Adrenal gland (tissue), 19 donors: ENCODE measurements at places on chromosomes 16 and 17.

DNA sequence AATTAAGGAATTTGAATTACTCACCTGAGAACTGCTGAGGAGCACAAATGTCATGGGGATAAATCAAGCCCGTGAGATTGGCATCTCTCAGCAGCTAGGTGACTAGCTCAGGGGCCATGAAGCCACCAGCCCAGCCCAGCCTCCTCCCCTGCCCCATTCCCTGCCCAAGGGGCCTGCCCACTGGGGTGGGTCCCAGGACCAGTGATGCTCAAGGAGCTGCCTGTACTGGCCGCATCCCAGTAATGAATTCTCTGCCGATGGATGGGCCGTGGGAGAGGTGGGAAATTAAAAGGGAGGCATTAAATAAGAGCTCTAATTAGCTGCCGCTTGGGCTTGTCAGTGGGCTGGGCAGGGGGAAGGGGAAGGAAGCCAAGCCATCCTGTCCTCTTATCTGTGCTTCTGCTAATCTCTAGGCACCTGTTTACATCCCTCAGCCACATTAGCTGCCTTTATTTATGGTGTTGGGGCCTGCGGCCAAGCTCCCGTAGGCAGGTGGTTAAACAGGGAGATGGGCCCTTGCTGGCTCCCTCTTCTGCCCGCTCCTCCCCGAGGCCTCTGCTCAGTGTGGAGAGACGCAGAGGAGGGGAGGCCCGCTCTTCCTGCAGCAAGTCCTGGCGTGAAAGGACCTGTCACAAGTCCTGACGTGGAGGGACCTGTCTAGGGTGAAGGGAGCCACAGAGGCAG, 48.8 kb downstream of the PIPOX start:
- DNase-seq = no peak

- DNase-seq = no peak
Measured at GRCh38 chr17:35708951-35709350, 22.5 kb upstream of the RASL10B start.

DNA sequence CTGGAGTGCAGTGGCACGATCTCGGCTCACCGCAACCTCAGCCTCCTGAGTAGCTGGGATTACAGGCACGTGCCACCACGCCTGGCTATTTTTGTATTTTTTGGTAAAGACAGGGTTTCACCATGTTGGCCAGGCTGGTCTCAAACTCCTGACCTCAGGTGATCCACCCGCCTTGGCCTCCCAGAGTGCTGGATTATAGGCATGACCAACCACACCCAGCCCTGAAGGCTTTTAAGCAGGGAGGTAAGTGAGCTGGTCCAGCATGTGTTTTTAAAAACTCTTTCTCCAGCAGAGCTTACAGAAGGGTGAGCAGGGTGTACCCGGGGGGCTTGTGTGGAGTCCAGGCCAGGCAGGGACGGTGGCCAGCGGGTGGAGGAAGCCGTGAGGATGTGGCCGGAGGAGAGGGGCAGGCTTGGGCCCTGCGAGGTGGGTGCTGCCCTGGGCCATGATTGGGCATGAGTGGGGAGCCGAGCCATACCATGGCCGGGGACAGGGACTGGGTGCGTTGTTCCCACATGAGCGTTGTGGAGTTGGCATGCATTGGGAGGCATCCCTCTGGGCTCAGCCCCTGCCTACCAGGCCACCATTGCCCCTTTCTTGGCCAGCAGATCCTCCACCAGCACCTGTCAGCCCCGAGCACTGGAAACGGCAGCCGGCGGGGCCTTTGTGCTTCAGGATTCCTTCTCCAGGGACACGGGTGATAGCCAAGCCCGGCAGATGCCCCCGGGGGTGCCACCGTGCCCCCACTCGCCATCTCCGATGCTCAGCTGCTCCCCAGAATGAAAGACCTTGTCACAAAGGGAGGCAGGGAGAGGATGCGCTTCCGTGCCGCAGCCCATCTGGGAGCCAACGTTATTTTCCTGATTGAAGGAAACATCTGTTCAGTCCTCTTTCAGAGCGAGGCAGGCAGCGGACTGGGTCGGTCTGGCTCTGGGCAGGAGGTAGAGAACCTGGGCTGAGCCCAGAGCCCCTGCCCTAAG, 64.5 kb downstream of the RAI1 start:
- no peak for DNase-seq

- no peak for DNase-seq
Measured at GRCh38 chr16:66131156-66131807, 235.2 kb upstream of the CDH5 start.

- no peak for DNase-seq
Measured at GRCh38 chr17:80885947-80886582, 105.6 kb upstream of the CHMP6 start.

- no peak for DNase-seq
Measured at GRCh38 chr16:74034862-74035261, 261.8 kb upstream of the PSMD7 start.

DNA sequence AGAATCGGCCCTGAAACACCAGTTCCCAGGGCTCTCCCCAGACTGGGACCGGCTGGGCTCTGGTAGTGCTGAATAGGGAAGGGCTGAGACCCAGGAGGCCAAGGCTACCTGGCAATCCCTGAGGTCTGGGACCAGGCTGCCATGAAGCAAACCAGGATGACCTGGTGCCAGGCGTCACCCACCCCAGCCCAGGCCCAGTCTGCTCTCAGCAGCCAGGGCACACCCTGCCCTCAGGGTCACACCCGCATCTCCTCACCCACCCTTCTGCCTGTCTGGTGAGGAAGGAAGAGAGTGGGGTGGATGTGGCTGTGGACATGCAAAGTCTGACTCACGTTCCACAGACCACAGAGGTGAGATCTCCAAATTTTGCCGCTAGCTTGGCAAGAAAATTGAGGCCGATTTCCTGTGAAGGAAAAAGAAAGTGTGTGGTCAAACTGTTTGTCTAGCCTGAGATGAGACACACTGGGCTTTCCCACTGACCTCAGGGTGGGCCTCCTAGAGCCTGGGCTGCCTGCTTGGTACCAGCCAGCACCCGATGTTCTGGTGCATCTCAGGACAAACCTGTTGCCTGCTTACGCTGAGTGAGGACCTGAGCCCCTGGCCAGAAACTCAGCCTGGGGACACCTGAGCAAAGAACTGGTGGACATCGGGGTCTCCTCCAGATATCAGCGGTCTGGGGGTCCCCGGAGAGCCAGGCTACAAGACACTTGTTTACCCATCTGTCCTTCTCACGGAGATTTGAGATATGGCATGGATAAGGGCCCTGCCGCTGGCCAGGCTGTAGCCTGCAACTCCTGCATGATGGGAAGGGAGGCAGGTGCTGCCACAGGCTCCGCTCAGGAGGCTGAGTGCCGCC, 6.3 kb upstream of the RAB37 start:
- no peak for DNase-seq

GRCh38 chr17:9087921-9088320, 66.6 kb downstream of the NTN1 start:
- no peak for DNase-seq

DNA sequence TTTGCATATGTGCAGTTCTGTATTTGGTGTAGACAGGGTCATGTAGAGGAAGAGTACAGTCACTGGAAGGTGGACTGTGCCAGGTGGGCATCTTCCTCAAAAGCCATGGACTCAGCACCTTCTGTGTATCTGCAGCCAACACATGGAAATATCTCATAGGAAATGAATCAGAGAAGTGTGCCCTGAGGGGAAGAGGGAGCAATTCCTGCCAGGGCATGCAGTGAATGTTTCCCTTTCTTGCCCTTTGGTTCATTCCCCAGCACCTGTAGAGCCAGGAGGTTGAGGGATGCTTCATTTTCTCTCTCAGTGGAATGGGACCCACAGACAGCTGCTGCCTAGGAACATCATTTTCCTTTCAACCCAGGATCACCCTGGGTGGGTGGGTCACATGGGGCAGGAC, 146.1 kb upstream of the HSBP1 start:
- DNase-seq = no peak

DNA sequence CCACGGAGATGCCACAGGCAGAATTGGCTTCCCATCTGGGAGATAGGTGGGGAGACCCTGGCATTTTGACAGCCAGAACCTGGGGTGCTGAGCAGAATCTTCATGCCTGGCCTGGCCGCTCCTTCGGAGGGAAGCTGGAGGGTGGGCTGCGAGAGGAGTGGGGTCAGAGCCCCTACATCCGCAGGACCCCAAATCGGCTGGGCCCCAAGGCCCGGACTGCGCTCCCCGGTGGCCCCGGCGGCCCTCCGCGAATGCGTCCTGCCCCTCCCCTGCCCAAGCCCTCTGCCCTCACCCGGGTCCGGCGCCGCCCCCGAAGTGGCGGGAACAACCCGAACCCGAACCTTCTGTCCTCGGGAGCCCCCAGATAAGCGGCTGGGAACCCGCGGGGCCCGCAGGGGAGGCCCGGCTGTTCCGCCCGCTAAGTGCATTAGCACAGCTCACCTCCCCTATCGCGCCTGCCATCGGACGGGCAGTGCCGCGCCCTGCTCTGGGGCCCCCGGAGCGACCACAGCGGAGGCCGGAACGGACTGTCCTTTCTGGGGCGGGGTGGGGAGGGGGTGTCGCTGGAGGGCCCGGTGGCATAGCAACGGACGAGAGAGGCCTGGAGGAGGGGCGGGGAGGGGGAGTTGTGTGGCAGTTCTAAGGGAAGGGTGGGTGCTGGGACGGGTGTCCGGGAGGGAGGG, 850 bp upstream of the PNMT start:
- no peak for DNase-seq

DNA sequence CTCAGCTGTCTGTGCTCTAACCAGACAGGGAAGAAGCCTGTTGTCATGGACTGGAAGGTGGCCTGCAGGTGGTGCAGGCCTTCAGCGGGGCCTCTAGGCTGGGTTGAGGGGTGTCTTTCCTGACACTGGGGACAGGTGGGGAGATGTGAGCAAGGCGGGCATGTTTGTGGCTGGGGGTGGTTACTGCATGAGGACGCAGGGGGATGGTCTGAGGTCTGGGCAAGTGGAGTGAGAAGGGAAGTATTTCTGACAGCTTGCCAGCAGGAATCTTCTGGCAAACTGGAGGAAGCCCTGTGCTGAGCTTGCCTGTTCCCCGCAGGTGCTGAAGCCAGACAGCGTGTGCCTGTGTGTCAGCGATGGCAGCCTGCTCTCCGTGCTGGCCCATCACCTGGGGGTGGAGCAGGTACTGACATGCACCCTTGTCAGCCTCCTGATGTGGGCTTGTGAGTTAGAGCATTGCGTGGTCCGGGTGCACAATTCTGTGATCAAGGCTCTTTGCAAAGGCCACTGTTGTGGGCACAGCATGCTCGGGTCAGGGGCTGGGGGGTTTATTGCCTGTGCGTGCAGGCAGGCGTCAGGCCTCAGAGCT, 36.2 kb downstream of the PRMT7 start:
- no peak for DNase-seq

GRCh38 chr16:29848420-29849297, 14.4 kb downstream of the CDIPT start:
- DNase-seq = peak; percentile 89

- no peak for DNase-seq
Measured at GRCh38 chr17:82269138-82269881, 4.2 kb downstream of the CSNK1D start.

- DNase-seq = no peak
Measured at GRCh38 chr17:50884439-50885311, 18.5 kb upstream of the TOB1 start.

- peak; percentile 15 for DNase-seq
Measured at GRCh38 chr16:73006026-73006425, 41.9 kb downstream of the ZFHX3 start.

DNA sequence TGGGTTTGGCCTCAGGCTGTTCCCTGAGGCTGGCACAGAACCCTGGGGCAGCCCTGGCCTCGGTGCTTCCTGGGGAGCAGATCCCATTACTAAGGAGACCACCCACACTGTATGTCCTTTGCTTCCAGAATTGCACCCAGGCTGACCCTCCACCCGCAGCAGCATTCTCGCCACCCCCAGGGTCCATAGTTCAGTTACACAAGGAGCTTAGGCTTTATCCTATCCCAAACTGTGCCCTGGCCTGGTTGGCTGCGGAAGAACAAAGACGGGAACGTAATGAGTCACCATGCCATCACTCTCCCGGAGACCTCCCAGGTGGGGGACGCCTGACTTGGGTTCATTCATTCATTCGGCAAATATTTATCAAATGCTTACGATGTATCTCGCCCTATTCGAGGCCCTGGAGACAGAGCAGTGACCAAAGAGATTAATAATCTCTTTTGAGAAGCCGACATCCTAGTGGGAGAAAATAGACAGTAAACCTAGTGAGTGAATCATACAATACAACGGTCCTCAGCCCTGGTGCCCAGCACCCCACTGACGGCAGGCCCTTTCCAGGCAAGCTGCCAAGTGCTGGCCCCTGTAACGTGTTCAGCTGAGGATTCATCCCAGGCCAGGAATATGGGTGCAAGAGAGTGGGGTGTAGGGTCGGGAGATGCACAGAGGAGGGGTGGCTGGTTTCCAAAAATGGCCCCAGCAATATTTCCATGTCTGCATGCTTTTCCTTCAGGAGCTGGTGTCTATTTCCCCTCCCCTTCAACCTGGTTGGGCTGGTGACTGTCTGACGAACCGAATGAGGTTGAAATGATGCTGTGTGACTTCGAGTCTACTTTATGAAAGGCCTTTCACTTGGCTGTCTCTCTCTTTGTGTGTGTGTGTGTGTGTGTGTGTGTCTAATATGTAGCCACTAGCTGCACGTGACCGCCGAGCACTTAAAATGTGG, 134.2 kb downstream of the MGAT5B start:
- DNase-seq = no peak

GRCh38 chr17:28978356-28978964, 27.1 kb upstream of the PHF12 start:
- no peak for DNase-seq

GRCh38 chr17:68670967-68671693, 70.0 kb upstream of the FAM20A start:
- no peak for DNase-seq

DNA sequence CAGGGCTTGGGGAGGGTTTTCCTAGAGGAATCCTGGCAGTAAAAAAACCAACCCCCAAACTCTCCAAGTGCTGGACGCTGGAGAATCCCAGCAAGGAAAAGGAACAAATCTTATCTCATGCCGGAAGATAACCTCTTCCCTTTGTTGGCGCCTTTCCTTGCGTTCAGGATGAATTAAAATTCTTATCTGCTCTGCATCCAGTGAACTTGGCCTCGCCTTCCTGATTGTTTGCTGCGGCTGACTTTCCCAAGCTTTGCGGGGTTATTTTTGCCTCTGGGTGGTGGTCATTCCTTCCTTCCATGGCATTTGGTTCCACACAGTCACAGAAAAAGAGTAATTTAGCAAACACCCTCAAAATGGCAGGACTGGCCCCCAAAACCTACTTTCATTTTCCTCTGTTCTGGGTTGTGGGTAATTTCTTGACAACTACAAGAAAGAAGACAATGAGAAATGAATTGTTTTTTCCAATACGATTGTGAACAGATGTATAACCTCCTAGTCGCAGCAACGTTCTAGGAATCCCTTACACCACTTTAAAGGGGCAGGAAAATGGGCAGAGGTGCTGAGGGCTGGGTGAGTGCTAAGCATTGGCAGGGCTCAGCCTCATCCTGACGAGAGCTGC, 77.8 kb downstream of the MRC2 start:
- no peak for DNase-seq
